C1 segment of cervical spinal cord (tissue), 14 donors: ENCODE measurements at places on chromosomes 2 and 18.

GRCh38 chr2:30392097-30392496 lies 54.9 kb upstream of the LCLAT1 start:
- no peak for DNase-seq

- no peak for DNase-seq
These were observed 778 bp upstream of the INPP1 start for GRCh38 chr2:190342611-190343010.

- no peak for DNase-seq
These were observed 150.5 kb downstream of the TANC1 start for GRCh38 chr2:159118859-159119500.

DNA sequence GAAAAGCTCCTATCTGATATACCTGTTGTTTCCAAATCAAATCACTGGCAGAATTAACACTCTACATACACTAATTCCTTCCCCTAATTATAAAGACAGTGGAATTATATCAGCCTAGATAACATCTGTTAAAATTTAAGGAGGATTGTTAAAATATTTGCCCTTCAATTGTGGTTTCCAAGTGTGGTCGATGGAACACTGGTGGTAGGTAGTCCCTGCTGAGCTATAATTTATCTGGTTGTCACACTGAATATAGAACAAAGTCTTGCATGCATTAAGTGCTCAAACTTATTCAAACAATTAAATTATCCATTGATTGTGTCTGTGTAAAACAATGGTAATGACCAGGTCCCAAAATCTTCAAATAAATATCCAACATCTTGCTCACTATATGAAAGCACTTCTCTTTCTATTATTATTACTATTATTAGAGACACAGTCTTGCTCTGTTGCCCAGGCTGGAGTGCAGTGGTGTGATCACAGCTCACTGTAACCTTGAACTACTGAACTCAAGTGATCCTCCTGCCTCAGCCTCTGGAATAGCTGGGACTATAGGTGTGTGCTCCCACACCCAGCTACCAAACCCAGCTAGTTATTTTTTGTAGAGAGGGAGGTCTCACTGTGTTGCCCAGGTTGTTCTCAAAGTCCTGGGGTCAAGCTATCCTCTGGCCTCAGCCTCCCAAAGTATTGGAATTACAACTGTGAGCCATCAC lies 12.0 kb downstream of the CDH2 start:
- DNase-seq = no peak

GRCh38 chr2:66235428-66235827 lies 199.5 kb upstream of the MEIS1 start:
- DNase-seq = no peak

- no peak for DNase-seq
These were observed 184.1 kb downstream of the MTCL1 start for GRCh38 chr18:8889489-8889888.

DNA sequence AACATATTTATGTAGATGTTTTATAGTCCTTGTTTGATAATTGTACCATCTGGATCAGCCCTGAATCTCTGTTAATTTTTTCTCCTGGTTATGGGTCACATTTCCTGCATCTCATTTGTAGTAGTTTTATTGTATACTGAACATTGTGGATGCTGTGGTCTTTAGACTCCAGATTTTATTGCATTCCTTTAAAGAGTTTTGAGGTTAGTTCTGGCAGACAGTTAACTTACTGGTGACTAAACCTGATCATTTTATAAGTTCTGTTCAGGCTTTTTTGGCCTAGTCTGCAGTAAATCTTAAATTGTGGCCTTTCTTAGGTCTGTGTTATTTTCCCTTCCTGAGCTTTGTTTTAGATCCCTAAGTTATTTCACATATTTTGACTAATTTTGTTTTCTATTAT lies 84.3 kb downstream of the FANCL start:
- no peak for DNase-seq

DNA sequence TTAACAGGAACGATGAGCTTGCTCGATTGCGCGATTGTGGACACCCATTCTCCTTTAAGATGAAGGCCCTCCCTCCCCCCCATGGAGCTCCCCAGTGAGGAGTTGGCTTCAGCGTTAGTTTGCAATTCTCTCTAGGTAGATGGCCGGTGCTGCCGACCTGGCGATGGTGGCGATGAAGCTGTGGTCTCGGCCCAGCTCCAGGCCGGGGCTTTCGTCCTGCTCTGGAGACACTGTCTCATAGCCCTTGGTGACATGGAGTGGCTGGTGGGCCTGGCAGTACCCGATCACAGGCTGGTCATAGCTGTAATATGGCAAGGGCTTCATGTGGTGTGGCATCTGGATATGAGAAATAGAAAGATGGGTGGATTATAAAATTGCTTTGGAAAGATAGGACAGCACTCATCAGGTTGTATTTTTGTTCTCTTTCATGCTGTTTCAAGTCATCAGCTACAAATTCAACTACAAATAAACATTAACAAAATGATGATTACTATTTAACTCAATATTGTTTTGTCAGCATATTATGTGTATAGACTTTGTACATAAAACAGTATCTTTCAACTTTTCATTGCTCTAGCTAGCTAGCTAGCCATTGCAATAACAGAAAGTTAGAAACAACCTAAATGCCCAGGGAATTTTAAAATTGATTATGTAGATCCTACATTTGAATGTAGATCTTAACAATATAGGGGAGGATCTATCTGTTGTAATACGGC lies 773.4 kb downstream of the LRRTM4 start:
- no peak for DNase-seq

- no peak for DNase-seq
These were observed 66.9 kb downstream of the BCL11A start for GRCh38 chr2:60486551-60486950.

- no peak for DNase-seq
These were observed 353.6 kb upstream of the FSIP2 start for GRCh38 chr2:185384822-185385560.

DNA sequence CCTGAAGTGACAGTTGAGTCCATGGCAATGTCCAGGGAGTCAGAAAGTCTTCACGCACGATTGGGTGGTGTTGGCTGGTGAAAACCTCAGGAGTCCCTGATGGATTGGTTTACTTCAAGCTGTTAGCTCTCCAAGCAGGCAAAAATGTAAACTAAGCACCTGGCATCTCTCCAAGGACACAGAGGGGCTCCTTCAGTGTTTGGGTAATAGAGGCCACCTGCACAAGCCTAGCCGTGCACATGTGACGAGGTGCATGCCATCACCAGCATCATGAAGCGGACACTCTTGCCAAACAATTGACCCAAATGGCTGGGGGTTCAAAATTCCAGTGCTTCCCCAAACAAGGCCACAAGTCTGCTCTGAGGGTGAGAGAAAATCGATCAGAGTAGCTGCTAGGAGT lies 104.7 kb upstream of the CD302 start:
- DNase-seq = no peak

DNA sequence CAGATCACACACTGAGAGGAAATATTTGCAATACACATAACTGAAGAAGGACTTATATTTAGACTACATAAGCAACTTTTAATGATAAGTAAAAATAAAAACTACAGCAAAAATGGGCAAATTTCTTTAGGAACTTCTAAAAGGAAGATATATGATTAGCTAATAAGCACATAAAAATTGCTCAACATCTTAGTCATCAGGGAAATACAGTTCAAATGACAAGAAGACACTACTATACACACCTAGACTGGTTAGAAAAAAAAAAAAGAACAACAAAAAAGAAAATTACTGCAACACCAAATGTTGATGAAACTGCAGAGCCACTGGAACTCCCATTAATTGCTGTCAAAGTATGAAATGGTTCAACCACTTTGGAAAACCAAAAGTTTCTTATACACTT lies 1247.5 kb upstream of the ACVR2A start:
- DNase-seq = no peak
